ENCODE measurements at places on chromosomes 7 and 10.
A peak's percentile ranks its signal among the peaks of the same experiment; 100 is the strongest.

- peak; percentile 49 for DNase-seq
Observed at GRCh38 chr7:120979765-120980499, 8.6 kb upstream of the CPED1 start.

- DNase-seq, result no peak
Observed at GRCh38 chr7:21198921-21199320, 229.0 kb upstream of the SP4 start.

GRCh38 chr7:114988026-114988425 is 66.1 kb downstream of the MDFIC start:
- no peak for DNase-seq

GRCh38 chr7:14858410-14858809 is 44.1 kb downstream of the DGKB start:
- DNase-seq, result no peak

- peak; percentile 39 for DNase-seq
Observed at GRCh38 chr10:76036111-76036940, 604.9 kb downstream of the LRMDA start.

DNA sequence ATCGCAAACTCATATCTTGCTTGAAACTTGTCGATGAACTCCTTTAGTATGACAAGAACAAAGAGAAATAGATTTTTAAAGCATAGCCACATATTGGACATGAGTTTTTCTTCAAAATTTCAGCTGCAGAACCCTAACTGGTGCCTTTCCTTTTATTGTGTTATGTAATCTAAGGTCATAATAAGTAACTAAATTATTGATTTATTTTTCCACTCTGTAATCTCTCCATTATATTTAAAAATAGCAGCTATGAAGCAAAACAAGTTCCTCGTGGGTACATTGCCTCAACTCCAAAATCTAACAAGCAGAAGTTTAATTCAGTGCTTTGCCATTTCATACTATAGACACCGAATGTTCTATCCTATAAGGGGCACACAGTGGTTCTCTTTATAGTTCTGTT is 159.2 kb upstream of the PRSS1 start:
- no peak for DNase-seq

GRCh38 chr7:9718071-9718661 is 1255.5 kb upstream of the PHF14 start:
- DNase-seq, result peak; percentile 35

- no peak for DNase-seq
Observed at GRCh38 chr10:43117777-43118583, 20.3 kb upstream of the CSGALNACT2 start.

GRCh38 chr10:88792661-88793060 is 9.9 kb upstream of the LIPM start:
- peak; percentile 69 for DNase-seq

DNA sequence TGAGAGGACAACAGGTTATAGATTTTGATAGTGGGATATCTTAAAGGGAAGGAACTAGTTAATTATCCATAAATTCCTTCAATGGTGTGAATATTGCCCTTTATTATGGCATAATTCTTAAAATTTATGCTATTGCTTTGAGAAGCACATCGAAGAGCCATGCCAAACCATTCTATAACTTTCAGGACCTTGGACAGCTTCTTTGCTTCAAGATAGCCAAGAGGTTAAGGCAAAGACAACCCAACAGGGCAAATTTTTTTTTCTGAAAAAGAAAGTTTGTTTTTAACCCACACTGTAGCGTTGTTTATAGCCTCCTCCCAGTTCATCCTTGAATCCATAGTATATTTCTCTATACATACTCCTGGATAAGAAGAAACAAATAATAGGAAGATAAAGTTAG is 103.2 kb downstream of the NRG3 start:
- peak; percentile 2 for DNase-seq

DNA sequence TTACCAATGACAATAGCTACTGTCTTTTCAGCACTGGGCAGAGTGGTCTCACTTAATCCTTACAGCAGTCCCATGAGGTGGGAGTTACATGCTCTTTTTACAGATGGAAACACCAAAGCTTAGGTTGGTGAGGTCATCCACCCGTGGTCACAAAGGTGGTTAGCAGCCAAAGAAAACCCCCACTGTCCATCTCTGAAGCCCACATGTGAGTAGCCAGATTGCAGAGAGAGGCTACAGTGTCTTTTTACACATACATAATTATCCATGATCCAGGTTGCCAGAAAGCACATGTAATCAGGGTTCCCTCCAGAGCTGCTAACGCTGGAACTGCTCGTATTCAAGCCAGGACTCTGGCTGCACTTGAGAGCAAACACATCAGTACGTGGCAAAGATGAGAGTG is 24.6 kb upstream of the ANKRD2 start:
- DNase-seq, result peak; percentile 45

Measured in astrocyte (in vitro differentiated cells and primary cell).